NCI-H69 (cell line): ENCODE measurements at places on chromosomes 1 and 21.

DNA sequence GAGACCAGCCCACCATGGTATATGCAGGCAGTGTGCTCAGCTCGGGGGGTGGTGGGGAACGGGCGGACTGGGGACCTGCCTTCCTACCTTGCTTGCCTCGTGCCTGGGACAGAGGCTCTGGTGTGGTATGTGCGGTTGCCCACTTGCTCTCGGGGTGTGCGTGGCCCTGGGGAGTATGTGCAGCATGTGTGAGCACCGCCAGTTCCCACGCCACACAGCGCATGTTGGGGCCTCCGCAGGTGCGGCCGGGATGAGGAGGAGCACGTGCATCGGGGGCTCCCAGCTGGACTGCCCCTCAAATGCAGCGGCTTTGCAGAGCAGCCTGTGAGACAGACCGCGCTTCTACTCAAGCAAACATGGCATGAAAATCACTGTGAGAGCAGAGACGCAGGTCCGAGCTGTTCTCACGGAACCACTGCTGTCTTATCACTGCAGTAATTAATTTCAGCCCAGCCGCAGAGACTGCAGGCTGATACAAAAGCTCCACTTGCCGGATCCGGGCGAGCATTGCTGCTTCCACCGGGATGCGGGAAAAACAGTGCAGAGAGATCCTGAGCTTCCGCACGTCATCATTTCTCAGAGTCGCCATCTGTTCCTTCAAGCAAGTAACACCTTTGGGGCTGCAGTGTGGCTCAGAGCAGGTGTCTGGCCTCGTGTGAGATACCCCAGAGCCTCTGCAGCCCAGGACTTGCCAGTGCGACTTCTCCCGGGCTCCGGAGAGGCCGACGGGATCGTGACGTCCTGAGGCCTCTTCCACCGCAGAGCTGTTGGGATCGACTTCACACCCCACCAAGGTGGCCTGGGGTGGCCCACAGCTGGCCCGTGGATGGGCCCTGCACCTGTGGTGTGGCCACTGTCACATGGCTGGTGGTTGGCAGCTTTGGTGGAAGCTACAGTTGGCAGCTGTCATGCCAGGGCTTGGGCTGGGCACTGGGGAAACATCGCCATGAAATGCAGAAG lies 92.6 kb upstream of the ACTRT2 start:
- no peak for DNase-seq

- DNase-seq, result peak; percentile 5
Observed at GRCh38 chr1:116510361-116510760, 60.5 kb downstream of the CD58 start.

DNA sequence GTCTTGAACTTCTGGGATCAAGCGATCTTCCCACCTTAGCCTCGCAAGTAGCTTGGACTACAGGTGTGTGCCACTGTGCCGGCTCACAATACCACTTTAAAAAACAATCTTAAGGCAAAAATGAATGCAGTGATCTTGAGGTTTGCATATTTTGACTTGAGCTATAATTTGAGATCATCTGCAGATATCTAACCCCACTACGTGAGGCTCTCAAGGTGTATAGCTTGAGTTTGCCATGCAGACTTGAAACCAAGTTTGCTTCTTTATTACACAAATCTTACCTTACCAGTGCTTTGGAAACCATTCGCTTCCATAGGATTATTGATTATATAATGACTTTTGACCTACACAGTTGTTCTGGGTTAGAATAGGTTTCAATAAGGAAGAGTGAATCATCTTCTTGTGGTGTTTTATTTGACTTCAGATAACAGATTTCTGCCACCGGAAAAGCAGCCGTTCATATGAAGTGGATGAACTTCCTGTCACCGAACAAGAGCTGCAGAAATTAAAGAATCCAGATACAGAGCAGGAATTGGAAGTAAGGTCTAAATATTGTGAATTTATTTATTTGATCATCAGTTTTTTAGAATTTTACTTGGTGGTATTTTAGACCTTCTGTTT lies 155.1 kb downstream of the VPS13D start:
- no peak for DNase-seq

DNA sequence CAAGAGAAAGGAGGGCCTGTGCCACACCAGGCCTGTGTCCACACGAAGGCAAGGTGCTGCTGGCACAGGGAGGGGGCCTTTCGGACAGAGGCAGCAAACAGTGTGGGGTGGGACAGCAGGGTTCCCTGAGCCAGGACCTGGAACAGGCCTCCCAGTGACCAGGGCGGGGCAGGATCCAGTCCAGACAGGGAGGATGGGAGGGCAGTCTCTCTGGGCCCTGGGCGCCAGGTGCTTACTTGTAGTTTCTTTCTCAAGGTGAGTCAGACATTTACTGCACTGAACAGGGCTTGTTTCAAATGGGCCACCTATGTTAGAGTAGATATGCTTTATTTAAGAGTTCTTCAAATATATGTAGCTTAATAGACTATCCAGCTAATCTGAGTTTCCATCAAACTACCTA lies 52.8 kb upstream of the STUM start:
- peak; percentile 30 for DNase-seq

DNA sequence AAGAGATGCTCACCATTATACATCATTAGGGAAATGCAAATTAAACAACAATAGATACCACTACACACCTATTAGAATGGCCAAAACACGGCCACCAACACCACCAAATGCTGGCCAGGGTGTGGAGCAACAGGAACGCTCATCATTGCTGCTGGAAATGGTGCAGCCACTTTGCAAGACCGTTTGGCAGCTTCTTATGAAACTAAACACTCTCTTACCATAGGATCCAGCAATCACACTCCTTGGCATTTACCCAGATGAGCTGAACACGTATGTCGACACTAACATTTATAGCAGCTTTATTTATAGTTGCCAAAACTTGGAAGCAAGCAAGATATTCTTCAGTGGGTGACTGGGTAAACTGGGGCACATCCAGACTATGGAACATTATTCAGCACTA lies 28.9 kb upstream of the ADARB1 start:
- DNase-seq, result no peak

- no peak for DNase-seq
Observed at GRCh38 chr1:219412772-219413171, 200.1 kb downstream of the ZC3H11B start.

- no peak for DNase-seq
Observed at GRCh38 chr1:217360510-217360909, 270.4 kb downstream of the GPATCH2 start.

GRCh38 chr1:63142001-63142400 lies 180.4 kb upstream of the FOXD3 start:
- no peak for DNase-seq

- DNase-seq, result peak; percentile 71
Observed at GRCh38 chr1:216034506-216034905, 388.7 kb downstream of the USH2A start.

DNA sequence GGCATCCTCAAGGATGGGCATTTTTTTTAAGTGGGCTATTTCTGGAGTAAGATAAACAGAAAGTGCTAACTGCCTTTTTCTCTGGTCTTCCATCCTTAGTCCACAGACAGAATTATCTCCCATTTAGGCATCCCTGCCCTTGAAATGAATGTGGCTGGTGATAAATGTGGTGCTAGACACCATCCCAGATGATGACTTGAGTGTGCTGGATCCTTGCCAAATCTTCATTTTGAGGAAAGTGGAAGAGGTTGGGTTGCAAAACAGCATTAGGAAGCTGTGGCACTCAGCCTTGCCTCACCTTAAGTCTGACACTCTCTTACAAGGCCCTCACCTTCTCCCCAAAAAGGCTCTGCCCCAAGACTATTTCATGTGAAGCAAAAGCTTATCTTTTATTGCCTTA lies 19.2 kb downstream of the MAB21L3 start:
- peak; percentile 40 for DNase-seq

DNA sequence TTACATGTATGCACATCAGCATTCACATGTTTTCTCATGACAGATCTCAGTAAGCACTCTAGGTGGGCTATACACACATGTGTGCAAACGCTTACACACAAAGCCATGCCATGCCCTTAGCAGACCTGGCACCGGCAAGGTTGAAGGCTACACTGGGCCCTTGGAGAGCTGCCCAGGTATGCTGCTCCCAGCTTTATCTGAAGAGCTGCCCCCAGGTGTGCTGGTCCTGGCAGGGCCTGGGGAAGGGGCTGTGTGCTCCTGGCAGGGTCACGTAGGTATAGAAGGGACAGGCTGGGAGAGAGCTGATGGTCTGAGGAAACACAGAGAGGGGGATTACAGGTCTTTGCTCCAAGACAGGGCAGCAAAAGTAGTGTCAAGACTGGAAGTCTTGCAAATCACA lies 146.7 kb upstream of the VANGL1 start:
- no peak for DNase-seq

GRCh38 chr21:46264046-46264689 lies 21.2 kb downstream of the MCM3AP start:
- no peak for DNase-seq

- DNase-seq, result no peak
Observed at GRCh38 chr1:62810420-62811274, 26.7 kb downstream of the ATG4C start.

DNA sequence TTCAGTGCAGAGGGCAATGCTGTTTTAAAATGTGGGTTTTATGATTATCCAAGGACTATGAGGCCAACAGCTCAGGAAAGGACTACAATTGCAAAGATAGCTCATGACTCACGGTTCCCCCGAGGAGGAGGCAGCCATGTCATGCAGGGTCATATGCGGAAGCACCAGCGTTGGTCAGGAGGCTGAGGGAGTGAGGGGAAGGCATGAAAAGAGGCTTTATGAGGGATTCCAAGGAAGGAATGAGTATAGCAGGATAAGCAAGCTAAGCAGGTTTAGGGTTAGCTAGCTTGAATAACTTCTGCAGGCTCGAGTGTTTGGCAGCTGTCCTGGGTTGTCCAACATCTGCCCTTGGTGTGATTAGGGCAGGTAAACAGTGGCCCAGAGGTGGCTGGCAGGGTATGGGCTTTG lies 495.1 kb downstream of the SETD4 start:
- no peak for DNase-seq
